ENCODE measurements at places on chromosomes 4 and X. TPM values are rescaled to one million over a fixed set of nuclear protein-coding genes. Genes with fewer than 3 reads are reported as not detected.

DNA sequence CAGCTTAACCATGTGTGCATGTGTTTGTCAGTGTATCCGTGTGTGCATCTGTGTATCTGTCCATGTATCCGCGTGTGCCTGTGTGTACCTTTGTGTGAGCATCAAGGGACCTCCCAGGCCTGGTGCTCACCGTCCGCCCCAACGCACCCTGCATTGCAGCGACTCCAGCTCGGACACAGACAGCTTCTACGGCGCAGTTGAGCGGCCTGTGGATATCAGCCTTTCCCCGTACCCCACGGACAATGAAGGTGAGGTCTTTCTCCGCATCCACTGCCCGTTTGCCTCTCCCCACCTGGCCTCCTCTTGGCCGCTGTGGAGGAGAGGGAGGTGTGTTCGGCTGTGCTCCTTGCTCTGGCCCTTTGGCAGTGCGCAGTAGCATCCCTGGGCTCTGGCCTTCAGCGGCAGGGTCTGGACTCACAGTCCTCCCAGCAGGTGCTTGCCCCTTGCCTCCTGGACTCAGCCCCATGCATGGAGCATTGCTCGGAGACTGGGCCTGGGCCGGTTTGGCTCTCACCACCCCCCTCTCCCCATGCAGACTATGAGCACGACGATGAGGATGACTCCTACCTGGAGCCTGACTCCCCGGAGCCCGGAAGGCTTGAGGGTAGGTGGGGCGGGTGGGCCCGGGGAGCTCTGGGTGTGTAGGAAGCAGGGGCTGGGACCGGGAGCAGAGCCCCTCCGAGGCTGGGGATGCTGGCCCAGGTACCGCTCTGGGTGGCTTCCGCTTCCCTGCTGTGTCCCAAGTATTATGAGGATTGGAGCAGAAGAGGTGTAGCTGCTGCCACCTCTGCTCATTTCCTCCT is 16.4 kb upstream of the ADD1 start:
- DNase-seq, result peak; percentile 9

DNA sequence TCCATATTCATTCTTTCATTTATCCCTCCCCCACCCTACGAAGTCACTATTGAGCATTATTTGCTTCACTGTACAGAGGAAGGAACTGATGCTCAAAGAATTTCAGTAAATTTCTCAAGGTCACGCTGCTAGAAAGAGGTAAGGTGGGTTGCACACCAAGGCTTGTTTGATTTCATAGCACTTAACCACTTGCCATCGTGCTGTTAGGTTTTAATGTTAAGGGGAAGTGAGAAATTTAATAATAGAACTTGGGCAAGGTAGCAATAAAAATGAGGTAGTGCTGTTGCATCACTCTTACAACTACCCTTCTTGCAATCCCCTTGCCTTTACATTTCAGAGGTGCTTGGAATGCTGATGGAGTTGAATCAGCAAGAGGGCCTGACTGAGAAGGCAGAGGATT is 343.1 kb downstream of the MID1IP1 start:
- DNase-seq, result no peak

Gene MAGEA6
- total RNA-seq, result not detected

- DNase-seq, result no peak
Measured at GRCh38 chr4:86178211-86178610, 181.6 kb downstream of the MAPK10 start.

DNA sequence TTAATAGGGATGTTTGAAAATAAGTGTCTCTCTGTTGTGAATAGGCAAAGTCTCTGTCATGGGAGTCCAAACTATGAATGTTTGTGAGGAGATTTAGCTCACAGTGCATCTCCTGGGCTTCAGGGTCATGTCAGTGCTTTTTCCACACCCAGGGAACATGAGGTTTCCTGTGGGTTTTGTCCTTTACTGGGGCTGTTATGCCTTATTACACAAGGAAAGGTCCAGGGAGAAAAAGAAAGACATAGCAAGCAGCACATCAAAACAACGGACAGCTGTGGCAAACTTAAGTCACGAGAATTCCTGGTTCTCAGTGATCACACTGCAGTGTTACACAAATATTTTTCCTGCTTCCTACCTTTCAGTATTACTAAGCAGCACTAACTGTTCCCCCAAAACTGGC is 99.4 kb downstream of the MBNL3 start:
- DNase-seq, result no peak

DNA sequence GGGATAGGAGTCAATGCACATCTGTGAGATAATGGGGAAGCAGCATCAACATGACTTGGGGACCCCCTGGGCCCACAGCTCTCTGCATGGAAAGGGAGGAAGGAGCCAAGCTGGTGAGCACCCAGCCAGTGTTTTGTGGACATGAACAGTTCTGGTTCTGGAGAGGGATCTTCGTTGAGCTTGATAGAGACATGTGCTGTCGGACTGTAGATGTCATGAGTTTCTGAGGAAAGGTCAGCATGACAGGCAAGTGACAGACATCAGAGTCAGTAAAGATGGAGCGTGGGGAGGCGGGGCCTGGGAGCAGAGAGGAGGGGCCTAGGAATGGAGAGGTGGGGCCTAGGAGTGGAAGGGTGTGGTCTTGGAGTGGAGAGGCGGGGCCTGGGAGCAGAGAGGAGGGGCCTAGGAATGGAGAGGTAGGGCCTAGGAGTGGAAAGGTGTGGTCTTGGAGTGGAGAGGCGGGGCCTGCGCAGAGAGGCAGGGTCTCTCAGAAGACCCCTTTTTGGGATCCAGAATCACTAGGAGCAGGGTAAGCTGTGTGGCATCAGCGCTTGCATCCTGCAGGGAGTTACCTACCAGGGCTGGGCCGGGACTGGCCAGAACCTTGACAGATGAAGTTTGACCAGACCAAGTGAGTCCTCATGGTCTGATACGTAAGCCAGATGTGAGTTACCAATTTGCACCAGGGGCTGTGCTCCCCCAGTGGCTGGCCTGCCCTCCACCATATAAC is 33.7 kb downstream of the PIGG start:
- DNase-seq, result no peak

DNA sequence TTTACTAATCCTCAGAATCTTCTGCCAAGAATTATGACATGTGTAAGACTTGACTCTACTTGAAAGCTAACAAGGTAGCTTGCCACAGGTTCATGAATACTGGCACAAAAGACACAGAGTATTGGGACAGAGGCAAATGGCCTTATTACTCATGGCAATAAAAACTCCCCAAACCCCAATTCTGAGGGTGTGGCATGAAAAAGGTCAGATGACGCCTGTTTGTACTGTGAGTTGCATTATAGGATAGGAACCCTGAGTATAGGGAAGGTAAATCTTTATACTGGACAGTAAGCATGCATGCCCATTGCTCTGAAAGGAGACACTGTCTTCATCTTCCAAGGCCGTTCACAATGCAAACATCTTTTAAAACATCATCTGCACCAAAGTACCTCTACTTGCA is 600.0 kb downstream of the IL1RAPL1 start:
- no peak for DNase-seq

DNA sequence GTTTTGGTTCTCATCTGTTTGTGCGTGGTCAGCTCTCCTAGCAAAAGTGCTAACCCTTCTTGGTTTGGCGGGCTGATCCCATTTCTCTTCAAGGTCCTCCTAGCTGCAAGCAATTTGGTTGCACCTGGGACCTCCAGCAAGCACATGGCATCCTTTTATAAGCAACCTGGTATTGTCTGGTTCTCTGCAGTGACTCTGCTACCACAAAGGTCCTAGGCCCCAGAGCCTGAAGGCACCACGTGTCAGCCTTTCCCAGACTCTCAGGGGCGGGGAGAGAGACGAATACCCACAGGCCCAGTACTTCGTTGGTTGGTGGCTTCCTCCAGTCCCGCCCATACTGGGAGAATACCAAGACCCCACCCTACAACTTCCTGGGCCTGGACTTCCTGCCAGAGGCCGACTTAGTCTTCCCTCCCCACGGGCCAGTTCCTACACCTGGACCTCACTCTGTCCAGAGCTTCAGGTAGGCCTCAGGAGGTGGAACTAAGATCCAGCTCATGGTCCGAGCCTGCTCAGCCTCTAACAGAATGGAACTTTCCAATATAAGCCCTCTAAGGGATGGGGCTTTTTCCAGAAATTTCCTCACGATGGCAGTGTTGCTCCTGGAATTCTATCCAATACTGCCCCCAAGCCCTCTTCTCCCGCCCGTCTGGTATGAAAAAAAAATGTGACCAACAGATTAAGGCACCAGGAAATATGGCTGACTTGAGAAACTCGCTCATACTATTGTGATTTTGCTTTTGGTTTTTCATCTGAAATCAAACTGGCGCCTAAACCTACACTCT is 192.5 kb upstream of the STK26 start:
- peak; percentile 40 for DNase-seq

Gene SRPK3
- 52.8 TPM for total RNA-seq

DNA sequence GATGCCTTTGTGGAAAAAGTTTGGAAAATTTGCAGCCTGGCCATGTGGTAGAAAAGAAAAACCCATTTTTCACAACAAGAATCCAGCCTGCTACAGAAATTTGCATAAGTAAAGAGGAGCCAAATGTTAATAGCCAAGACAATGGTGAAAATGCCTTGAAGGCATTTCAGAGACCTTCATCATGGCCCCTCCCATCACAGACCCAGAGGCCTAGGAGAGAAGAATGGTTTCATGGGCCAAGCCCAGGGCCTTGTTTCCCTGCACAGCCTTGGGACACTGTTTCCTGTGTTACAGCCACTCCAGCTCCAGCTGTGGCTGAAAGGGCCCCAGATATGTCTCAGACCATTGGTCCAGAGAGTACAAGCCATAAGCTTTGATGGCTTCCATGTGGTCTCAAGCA is 101.4 kb upstream of the LINC00632 start:
- DNase-seq, result no peak

DNA sequence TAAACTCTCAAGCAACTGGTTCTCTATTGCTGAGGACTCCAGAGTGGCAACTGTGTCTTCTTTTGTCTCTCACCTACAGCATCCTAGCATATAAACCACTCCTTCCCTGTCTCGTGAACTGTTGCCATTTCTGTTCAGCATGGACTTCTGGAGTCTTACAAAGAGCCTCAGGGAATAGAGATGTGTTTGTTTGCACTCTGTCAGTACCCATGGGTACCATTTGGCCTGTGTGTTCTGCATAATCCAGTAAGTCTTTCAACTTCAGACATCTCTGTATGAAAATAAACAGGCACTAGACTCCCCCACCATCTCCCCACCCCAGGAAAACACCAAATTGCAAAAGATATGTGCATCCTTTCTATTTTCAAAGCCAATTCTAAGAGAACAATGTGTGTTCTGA is 1351.6 kb upstream of the PABPC4L start:
- no peak for DNase-seq

- DNase-seq, result no peak
Measured at GRCh38 chrX:122238801-122239200, 945.3 kb upstream of the GRIA3 start.

Gene GPC4
- 7.1 TPM for total RNA-seq

- DNase-seq, result peak; percentile 12
Measured at GRCh38 chr4:2833671-2834000, 10.0 kb upstream of the ADD1 start.

DNA sequence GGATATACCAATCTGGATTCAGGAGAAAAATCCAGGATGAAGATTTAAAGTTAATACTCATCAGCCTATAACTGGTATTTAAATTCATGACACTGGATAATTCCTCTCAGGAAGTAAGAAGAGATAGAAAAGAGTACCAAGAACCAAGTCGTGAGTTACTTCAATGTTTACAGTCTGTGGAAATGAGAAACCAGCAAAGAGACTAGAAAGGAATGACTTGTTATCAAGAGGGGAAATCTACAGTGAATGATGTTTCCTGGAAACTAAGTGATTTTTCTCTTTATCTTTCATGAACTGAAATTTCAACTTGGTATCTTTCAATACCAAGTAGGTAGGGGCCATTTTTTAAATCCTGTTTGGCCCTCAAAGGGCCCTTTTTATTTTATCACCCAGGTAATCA is 217.9 kb upstream of the AFF2 start:
- no peak for DNase-seq

DNA sequence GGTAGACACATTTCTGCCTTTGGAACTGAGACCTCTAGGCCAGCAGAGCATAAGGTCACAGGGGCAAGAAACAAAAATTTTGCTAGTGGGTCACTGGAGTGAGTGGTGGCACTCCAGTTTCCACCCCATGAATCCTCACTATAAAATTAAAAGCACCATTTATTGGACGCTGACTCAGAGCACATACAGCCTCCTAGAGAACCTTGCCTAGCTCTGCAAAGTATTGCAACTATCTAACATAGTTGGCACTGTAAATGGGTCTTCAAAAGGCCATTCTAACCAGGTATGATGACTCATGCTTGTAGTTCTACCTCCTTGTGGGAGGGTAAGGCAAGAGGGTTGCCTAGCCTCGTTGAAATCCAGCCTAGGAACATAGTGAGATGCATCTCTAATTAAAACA is 25.1 kb downstream of the RRAGB start:
- DNase-seq, result no peak

Gene TIMP1
- 99.3 TPM for total RNA-seq

DNA sequence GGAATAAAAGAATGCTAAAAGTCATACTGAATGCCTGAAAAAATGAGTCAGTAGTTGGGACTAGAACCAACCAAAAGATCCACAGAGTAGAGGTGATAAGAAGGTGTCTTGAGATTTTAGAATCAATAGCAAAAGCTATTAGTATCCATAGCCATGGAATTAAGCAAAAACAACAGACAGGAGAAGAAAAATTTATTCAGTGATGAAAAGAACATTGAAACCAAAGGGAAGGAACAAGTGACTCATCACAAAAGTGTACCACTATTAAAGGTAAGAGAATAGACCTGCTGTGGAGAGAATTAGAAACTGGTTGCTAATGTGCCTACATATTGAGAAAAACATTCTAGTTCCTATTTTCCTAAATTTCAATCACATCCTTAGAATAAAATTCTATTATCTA is 182.0 kb upstream of the NEIL3 start:
- DNase-seq, result no peak

DNA sequence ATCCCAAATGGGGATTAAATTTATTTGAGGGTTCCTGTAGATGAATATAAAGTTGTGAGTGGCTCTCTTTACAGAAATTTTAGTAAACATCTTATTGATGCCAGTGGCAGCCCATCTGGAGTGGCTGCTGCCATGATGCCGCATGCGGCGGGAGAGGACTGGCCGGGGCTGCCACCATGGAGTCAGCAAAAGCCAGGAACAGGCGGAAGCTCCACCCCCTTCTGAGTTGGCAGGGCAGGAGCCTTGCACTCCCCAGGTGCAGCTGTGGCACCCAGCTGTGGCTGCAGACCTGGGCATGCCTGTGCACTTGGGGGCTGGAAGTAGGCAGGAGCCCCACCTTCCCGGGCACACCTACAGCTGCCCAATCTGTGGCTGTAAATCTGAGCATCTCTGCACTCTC is 92.3 kb downstream of the KCNIP4 start:
- no peak for DNase-seq

GRCh38 chr4:26731351-26732035 is 129.1 kb upstream of the STIM2 start:
- no peak for DNase-seq

Gene TBC1D8B
- total RNA-seq, result 2.0 TPM

All from left ventricle myocardium inferior (tissue), 1 donor.